Stimulated activated CD4-positive, alpha-beta T cell treated with anti-CD3 and anti-CD28 coated beads, Interleukin-4, amount 100 ng/mL, for 4 hours (primary cell): ENCODE measurements at places on chromosomes 2 and 18.

DNA sequence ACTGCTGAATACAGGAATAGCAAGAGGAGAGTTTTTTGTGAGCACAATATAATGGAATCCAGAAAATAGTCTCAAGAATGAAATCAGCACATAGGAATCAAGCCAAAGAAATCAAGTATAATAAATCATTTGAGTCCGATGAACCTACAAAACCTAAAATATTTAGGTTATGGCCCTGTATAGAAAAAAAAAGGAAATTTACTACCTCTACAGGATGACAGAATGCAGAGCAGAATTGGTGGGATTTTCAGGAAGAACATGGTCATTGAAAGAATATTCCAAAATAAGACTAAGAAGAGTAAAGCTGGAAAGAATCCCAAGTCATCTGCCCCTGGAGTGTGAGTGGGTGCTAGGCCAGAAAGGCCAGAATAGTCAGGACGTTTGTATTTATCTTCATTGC, 1041.2 kb upstream of the CDH2 start:
- no peak for DNase-seq

DNA sequence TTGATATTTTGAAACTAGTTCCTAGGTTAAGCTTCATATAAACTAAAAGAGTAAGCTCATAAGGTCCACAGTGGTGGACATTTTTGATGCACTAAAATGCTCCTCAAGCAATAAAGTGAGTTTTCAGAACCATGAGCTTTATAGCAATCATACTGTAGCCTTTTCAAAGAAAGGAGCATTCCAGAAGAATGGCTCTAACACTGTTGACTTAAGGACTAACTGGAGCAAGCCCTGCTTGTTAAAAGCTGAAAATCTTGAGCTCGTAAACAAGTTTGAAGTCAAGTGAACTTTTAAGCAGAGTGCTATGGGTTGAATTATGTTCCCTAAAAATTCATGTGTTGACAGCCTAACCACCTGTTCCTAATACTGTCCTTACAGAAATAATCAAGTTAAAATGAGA, 38.0 kb downstream of the KYNU start:
- no peak for DNase-seq

DNA sequence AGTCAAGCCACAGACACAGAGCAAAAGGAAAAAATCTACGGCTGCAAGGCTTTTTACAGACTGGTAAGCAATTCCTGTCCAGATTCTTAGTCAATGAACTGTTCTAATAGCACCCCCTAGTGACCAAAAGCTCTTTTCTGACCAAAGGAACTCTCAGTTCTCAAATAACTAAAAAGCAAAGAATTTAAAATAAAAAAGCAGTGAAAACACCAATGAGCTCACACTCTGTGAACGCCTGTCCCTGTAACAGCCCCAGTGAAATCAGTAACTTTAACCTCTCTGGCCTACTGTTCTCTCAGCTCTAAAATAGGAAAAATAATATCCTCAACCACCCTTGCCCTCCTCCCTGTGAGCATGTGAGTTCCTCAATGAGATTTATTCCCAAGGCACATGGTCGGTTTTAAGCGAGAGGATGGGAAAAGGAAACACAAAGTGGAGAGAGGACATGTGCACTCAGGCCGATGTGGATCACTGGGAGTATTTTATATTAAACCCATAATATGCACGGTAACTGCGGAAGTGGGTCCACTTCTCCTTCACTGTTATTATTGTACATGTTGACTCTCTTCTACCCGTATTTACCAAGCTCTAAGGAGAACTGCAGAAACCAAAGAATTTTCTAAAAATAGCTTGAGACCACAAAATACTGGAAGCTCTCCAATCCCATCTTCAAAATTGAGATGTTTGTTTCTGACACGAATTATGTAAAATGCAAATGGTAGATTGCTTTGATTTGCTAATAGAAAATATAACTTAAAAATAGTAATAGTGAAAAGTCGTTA, 128.5 kb downstream of the STK39 start:
- DNase-seq, result no peak

DNA sequence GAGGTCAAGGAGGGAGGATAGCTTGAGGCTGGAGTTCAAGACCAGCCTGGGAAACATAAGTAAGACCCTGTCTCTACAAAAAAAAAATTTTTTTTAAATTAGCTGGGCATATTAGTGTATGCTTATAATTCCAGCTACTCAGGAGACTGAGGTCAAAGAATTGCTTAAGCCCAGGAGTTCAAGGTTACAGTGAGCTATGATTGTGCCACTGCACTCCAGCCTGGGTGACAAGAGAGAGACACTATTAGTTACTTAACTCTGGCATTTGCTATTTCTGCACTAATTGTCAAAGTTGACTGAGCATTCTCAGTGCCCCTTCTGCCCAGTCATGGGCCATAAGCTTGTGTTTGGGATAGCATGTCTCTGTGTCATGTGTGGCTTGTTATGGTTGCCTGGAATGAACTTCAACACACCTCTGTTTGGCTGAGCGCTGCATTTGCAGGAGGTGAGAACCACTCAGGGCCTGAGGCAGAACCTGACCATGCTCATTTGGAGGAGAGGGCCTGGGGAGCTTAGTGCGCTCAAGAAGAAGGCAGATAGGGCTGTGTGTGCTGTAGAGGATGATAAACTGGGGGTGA, 77.7 kb downstream of the SH3RF3 start:
- DNase-seq, result no peak

DNA sequence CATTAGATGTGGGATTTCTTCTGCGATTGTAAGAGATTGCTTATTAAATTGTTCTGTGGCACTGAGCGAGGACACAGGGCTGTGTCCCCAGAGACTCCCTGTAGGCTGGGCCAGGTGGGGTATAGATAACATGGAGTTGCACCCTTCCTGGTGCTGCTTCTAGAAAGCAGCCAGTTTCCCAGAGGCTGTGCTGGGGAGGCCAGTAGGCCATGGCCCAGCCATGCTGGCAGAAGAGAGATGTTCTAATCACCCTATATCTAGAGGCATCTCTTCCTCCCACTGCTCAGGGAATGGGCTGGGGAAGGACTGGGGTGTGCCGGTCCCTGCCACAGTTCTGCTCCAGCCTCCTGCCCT, 66.9 kb downstream of the HS1BP3 start:
- no peak for DNase-seq
